ENCODE measurements at places on chromosomes 12 and 14. TPM values are rescaled to one million over a fixed set of nuclear protein-coding genes. Genes with fewer than 3 reads are reported as not detected.

The TESPA1 gene
- 94.7 TPM for total RNA-seq

The TAS2R30 gene
- total RNA-seq, result 3.9 TPM

The REM2 gene
- 1.1 TPM for total RNA-seq

The CSRP2 gene
- total RNA-seq, result 0.84 TPM

The PRB2 gene
- total RNA-seq, result not detected

The DTD2 gene
- total RNA-seq, result 8.6 TPM

The MANSC4 gene
- not detected for total RNA-seq

The FOXG1 gene
- not detected for total RNA-seq

The INSM2 gene
- 0.07 TPM for total RNA-seq

The RIMBP2 gene
- total RNA-seq, result not detected

The NEDD8 gene
- 210 TPM for total RNA-seq

The SPIC gene
- not detected for total RNA-seq

The TCHP gene
- total RNA-seq, result 18.3 TPM

The ZNF385A gene
- total RNA-seq, result 1.8 TPM

The ZNF891 gene
- 2.3 TPM for total RNA-seq

The LYZ gene
- total RNA-seq, result 0.30 TPM

The GPR137C gene
- 0.27 TPM for total RNA-seq

The SLC8B1 gene
- 28.5 TPM for total RNA-seq

The RASAL1 gene
- total RNA-seq, result 9.8 TPM

The RTN1 gene
- not detected for total RNA-seq

The CD4 gene
- total RNA-seq, result 244 TPM

The HOXC5 gene
- not detected for total RNA-seq

The SDR39U1 gene
- total RNA-seq, result 50.6 TPM

The ENDOU gene
- not detected for total RNA-seq

The NUAK1 gene
- total RNA-seq, result not detected

The E2F7 gene
- total RNA-seq, result 8.1 TPM

The OTX2 gene
- not detected for total RNA-seq

The ADAM21 gene
- total RNA-seq, result 0.39 TPM

The MORN3 gene
- 2.9 TPM for total RNA-seq

The RIPK3 gene
- 11.1 TPM for total RNA-seq

The KRT77 gene
- total RNA-seq, result not detected

The KRT73 gene
- total RNA-seq, result 0.98 TPM

The KRT80 gene
- not detected for total RNA-seq

The ESPL1 gene
- total RNA-seq, result 32.8 TPM

The ZDHHC22 gene
- total RNA-seq, result not detected

The PPP1CC gene
- total RNA-seq, result 343 TPM

The PAPLN gene
- 1.4 TPM for total RNA-seq

The SPRYD4 gene
- 3.4 TPM for total RNA-seq

The KERA gene
- total RNA-seq, result not detected

The TRMT61A gene
- total RNA-seq, result 9.2 TPM

The KRT85 gene
- total RNA-seq, result not detected

The PSMB5 gene
- 180 TPM for total RNA-seq

The BMP4 gene
- not detected for total RNA-seq

The ATXN7L3B gene
- total RNA-seq, result 22.9 TPM

The KCNJ8 gene
- total RNA-seq, result not detected

The MPHOSPH9 gene
- 148 TPM for total RNA-seq

Measured in activated naive CD4-positive, alpha-beta T cell treated with anti-CD3 and anti-CD28 coated beads, Interleukin-2, amount 50 U/mL, for 72 hours (primary cell).